ENCODE measurements at places on chromosomes 3 and 15. TPM values are rescaled to one million over a fixed set of nuclear protein-coding genes. Genes with fewer than 3 reads are reported as not detected.

The LEKR1 gene
- total RNA-seq = 0.26 TPM

The GPR160 gene
- not detected for total RNA-seq

The P4HTM gene
- total RNA-seq = 35.0 TPM

The DAPK2 gene
- total RNA-seq = 1.2 TPM

The SLC51A gene
- not detected for total RNA-seq

The ACVR2B gene
- 1.7 TPM for total RNA-seq

The PLA1A gene
- 2.1 TPM for total RNA-seq

The SUCNR1 gene
- not detected for total RNA-seq

The THUMPD3 gene
- 63.3 TPM for total RNA-seq
